ENCODE measurements at places on chromosomes 5 and 9.

DNA sequence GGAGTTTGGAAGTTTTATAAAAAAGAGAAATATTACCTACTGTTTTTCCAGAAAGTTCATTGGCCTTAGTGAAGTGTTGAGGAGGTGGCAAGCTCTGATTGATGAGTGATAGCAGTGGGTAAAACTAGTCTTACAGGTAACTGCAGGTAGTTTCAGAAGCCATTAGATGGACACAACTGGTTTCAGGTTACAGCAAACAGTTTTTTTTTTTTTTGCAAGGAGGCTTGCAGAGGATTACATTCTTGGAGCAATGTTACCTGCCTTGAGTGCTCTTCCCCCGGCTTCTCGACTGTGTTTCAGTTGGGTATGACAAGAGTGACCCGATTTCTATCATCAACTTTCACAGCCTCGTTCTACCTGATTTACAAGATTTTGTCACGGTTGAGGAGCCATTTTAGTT is 333.4 kb downstream of the YTHDC2 start:
- DNase-seq, result no peak

- DNase-seq, result peak; percentile 57
Observed at GRCh38 chr5:103523319-103523718, 39.3 kb downstream of the NUDT12 start.

GRCh38 chr5:26894719-26895263 is 143.6 kb downstream of the CDH9 start:
- DNase-seq, result no peak

GRCh38 chr9:16612627-16613026 is 257.8 kb downstream of the BNC2 start:
- no peak for DNase-seq

GRCh38 chr5:79924936-79925893 is 65.8 kb downstream of the MTX3 start:
- DNase-seq, result no peak

GRCh38 chr9:35813434-35814105 is 1.3 kb downstream of the HINT2 start:
- no peak for DNase-seq

DNA sequence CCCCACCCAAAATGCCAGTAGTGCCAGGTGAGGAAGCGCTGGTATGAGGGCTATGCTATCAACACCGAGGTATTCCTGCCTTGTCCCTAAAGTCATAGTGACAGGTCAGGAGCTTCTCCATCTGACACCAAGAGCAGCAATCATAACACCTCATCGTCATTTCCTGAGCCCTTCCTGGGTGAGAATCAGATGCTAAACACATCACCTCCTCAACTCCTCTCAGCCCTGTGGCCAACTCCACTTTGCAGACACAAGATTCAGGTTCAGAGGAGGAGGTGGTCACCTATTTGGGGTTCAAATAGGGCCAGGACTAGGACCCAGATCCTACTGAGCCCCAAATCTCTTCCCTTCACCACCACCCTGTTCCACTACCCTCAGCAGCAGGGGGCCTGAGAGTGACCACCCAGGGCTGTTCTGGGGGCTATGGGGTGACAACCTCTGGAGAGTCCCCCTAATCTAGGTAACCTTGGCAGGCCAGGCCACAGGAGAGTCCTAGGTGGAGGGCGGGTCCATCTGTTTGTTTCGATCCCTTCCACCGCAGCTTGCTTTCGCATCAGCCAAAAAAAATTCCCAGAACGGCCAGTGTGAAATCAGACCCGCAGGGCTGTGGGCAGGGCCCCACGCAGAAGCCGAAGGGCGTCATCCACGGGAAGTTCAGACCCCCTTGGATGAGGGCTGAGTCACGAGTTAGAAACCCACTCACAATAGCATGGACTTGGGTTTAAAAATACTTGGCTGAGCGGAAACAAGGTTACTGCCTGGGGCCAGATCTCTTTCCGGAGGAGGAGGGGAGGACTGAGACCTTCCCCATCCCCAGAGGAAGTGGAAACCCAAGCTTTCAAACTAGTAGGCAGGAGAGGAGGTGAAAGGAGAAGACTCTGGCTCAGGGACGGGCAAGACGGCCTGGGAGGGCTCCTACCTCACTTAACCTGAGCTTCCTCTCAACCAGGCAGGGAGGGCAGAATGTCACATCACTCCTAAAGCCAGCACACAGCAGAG is 8.7 kb downstream of the STK10 start:
- no peak for DNase-seq

GRCh38 chr9:129121483-129121882 is 10.3 kb downstream of the PTPA start:
- no peak for DNase-seq

GRCh38 chr5:168393773-168394172 is 92.5 kb upstream of the RARS1 start:
- no peak for DNase-seq

DNA sequence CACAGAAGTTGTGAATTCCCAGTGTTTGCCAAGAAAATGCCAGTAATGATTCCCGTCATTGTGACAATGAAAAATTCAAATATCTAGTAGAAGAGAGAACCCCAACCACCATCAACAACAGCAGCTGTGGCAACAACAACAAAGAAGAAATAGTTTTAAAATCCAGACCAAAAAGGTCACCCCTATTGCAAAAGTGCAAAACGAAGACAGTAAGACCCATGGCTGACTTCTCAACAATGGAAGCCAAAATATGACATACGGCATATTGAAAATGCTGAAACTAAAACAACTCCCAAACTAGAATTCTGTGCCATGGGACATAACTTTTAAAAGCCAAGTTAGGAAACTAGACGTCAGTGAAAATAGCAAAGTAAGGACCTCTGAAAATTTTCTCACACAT is 270.6 kb downstream of the IRX2 start:
- no peak for DNase-seq

- no peak for DNase-seq
Observed at GRCh38 chr5:67983251-67984110, 232.1 kb upstream of the PIK3R1 start.

DNA sequence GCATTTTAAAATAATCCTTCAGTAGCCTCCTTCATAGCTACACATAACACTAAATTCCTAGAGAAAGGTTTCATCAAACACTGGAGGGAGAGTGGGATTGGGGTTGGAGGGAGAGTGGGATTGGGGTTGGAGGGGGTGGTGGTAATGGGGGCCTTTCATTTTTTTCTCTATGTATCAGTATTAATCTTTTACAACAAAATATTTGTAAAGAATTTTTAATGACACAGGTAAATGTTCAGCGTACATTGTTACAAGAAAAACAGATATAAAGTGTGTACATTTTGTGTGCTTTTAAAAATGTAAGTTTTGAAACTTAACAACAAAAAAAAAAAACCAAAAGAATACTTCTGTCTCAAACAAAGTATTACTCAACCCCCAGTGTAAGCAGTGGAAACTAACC is 266.4 kb downstream of the DENND1A start:
- DNase-seq, result no peak

DNA sequence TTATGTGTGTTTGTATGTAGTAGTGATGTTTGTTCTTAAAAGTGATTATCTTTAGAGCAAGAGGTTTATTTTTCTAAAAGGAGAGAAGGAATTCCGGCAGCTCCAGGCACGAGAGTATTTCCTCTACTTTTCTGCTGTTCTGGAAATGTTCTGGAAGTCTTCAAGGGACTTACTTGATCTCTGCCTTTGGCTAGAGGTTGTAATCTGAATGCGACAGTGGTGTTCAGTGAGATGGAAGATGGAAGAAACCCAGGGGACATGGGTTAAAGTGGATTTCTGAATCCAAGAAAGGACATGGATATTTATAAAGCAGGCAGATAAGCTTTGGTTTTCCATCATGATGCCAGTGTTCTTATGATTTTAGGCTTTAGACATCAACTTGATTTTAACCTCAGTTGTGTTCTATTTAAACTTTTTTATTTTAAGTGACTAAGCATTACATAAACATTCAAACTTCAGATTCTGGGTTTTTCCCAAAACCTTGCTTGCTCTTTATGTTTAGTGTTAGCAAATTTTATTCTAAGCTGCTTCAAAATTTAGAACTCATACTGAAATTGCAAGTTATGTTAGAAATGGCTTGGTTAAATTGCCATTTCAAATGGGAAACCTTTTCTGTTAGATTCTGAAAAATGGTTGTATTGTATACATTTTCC is 3.6 kb downstream of the GPR21 start:
- DNase-seq, result no peak

DNA sequence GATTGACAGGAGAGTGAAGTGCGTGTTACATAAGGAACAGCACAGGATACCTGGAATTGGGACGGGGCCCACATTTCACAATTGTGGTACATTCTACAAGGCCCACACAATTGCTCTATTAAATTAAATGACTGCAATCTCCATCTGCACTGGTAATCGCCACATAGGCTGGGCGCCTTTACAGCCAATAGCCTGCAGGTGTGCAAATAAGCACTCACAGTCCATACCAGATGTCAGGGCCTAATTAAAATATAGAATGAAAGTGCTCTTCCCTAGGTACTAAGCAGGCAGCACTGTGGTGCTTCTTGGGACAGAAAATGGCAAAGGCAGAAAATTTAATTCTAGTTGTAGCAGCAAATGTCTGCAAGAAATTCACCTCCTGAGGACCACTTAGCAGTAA is 82.7 kb downstream of the ATP10B start:
- DNase-seq, result no peak

- DNase-seq, result no peak
Observed at GRCh38 chr5:126069329-126069728, 353.9 kb upstream of the GRAMD2B start.

DNA sequence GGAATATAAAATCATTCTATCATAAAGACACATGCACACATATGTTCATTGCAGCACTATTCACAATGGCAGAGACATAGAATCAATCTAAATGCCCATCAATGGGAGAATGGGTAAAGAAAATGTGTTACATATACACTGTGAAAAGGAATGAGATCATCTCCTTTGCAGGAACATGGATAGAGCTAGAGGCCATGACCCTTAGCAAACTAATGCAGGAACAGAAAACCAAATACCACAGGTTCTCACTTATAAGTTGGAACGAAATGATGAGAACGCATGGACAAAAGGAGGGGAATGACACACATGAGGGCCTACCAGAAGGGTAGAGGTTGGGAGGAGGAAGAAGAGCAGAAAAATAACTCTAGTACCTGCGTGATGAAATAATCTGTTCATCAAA is 21.0 kb upstream of the RANBP6 start:
- no peak for DNase-seq

GRCh38 chr5:143033535-143034250 is 263.5 kb downstream of the ARHGAP26 start:
- DNase-seq, result no peak

DNA sequence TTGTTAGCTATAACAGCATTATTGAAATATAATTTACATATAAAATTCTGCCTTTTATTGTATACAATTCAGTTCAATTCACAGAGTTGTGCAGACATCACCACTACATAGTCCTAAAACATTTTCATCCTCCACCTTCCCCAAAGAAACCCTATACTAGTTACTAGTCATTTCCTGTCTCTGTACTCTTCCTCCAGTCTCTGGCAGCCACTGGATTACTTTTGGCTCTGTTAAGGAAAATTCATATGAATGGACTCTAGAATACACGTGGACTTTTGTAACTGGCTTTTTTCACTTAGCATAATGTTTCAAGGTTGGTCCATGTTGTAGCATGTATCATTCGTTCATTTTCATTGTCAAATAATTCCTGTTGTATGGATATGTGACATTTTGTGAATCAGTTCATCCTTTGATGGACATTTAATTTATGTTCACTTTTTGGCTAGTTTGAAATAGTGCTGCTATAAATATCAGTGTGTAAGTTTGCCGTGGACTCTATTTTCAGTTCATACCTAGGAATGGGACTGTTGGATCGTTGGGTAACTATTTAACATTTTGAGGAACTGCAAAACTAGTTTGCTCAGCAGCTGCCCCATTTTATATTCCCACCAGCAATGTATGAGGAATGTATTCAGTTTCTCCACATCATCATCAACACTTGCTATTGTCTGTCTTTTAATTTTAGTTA is 9.7 kb downstream of the ICE1 start:
- no peak for DNase-seq

GRCh38 chr5:95957561-95958203 is 4.0 kb downstream of the ELL2 start:
- no peak for DNase-seq

DNA sequence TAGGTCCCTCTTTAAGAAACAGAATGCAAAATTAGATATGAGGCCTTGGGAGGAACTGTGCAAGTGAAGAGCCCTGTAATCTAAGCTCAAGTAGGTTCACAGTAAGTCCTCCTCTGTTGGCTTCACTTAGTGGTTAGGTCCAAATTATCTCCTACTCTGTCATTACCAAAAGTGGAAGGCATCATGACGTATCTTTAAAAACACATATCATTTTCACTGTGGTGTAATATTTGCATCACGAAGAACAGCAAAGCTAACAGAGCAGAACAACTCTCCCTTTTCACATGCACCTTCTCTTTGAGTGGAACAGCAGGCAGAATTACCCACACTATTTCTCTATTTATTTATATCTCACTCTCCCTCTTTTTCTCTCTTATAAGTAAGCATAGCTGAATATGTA is 240.5 kb upstream of the CCNH start:
- DNase-seq, result no peak

- no peak for DNase-seq
Observed at GRCh38 chr9:33272061-33272460, 7.2 kb downstream of the CHMP5 start.

GRCh38 chr9:122978601-122979000 is 37.8 kb downstream of the RABGAP1 start:
- DNase-seq, result no peak

DNA sequence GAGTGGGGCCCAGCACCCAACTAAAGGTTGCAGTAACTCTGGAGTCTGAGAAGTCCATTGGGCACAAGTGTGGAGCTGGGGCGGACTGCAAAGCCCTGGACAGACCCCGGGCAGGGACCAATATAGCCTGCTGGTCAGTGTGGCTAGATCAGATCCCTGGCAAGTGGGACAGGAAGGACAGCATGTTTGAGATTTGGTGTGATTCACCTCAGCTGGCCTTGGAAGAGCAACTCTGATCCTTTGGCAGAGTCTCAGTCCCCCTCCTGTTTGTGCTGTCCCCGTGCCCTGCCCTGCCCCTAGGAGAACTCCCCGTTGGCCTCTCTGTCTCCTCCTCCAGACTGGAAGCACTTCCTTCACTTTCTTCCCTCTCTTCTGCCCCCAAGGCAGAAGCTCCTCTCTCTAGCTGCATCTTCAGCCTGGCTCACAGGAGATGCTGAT is 255.3 kb downstream of the FSTL4 start:
- no peak for DNase-seq

DNA sequence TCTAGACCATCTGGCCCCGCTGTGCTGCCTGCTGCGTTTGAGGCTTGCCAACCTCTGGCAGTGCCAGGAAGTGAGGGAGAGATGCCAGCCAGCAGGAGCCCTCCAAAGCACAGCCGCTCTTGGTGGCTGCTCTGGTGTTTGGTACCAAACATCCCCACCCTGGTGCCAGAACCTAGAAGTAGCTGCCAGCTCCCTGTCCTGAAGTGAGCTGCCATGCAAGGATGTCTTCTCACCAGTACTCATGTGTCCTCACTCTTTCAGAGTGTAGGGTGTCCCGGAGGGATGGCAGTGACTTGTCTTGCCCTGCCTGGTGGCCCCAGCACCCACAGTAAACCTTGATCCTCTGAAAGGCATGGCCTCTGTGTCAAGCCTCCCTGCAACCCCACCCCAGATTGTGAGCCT is 43.4 kb downstream of the AMBP start:
- peak; percentile 6 for DNase-seq
